ENCODE measurements at places on chromosomes 12 and 14.

GRCh38 chr12:524167-524951, 64.6 kb downstream of the B4GALNT3 start:
- DNase-seq = no peak

GRCh38 chr12:6423267-6424007, 21.3 kb upstream of the CD27 start:
- DNase-seq = peak; percentile 47

GRCh38 chr14:28280997-28281598, 485.5 kb upstream of the FOXG1 start:
- DNase-seq = no peak

- no peak for DNase-seq
These were observed 140.5 kb downstream of the ADGRD1 start for GRCh38 chr12:131093971-131094830.

- DNase-seq = no peak
These were observed 281.0 kb upstream of the RGS6 start for GRCh38 chr14:71651228-71651627.

DNA sequence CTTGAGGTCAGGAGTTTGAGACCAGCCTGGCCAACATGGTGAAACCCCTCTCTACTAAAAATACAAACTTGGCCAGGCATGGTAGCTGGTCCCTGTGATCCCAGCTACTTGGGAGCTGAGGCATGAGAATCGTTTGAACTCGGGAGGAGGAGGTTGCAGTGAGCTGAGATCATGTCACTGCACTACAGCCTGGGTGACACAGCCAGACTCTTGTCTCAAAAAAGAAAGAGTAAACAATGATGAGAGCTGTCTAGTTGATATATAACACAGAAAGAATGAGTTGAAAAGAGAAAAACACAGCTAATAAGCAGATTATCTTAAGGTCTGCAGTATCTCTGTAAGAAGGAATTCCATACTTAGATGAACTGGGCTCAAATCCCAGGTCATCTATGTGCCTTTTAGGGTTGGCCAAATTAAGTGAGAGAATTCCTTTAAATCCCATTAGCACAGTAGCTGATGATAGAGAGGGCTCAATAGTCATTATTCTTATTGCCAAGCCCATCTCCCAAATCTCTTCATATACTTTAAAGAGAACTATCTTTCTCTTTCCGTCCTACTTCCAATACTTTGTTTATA, 31.1 kb upstream of the STRAP start:
- DNase-seq = no peak

- no peak for DNase-seq
These were observed 2.8 kb downstream of the SLC2A13 start for GRCh38 chr12:40103043-40103442.

- no peak for DNase-seq
These were observed 30.5 kb downstream of the SLC24A4 start for GRCh38 chr14:92353447-92353846.

DNA sequence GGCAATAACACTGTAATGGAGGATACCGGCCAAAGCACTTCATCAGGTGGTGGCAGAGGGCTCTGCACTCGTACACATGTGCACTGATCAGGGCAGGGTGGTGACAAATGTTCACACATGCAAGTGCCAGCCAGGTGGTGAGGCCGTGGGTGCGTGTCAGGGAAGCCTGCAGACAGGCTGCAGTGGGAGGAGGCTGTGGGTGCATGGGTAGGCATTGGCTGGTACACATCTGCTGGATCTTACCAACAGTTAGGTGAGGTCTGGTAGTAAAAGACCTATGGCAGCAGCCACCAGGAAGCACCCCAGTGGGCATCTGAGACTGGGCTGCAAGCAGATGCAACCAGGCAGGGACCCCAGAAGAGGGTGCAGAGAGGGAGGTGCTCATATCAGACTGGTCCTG, 65.3 kb downstream of the PDE6H start:
- no peak for DNase-seq

DNA sequence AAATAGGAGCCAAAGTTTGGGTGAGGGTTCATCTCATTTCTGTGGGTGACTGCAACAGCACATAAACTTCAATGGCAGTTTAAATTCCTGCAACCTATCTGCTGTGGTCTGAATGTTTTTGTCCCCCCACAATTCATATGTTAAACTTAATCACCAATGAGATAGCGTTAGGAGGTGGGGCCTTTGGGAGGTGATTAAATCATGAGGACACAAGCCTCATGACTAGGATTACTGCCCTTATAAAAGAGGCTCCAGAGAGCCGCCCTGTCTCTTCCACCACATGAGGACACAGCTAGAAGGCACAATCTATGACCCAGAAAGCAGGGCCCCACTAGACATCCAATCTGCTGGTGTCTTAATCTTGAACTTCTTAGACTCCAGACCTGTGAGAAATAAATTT, 3.8 kb upstream of the CCDC91 start:
- no peak for DNase-seq

DNA sequence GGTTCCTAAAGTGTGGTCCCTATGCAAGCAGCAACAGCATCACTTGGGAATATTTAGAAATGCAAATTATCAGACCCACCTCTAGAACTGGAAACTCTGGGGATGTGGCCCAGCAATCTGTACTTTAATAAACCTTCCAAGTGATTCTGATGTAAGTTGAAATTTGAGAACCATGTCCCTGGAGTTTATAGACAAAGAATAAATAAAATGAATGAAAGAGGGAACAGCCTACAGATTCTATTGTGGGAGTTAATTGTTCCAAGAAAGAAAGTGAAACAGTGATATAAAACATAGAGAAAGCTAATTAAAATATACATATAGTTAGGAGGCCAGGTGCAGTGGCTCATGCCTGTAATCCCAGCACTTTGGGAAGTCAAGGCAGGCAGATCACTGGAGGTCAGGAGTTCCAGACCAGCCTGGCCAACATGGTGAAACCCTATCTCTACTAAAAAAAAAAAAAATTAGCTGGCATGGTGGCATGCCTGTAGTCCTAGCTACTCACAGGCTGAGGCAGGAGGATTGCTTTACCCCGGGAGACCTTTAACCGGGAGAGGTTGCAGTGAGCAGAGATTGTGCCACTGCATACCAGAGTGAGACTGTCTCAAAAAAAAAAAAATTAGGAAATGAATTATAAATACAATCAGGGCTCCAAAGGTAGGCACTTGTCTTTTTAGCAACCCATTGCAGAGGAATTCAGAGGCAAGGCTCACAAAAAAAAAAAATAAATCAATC, 507.5 kb downstream of the NAV3 start:
- DNase-seq = no peak

GRCh38 chr14:70563417-70563816, 28.6 kb upstream of the ADAM20 start:
- no peak for DNase-seq

DNA sequence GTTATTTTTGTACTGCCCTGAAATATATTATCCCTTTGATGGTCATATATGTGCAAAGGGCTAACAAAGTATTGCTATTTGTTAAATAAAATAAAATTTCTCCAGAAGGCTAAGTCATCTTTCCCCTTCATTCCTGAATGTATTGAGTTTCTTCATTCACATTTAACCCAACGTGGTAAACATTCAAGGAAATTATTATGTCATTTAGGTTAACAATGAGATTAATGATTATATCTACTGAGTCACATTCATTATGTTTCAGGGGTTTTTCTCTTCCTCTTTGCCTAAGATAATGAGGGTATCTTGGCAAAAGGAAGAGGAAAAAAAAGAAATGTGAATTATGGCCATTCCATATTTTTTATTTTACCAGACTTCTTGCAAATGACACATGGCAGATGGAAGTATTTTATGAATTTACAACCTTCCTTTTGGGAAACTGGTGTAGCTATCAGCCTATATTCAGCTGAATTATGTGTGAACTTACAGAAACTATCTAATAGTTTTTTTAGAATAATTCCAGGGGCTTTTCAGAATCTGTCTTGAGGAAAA, 27.2 kb downstream of the TSPAN8 start:
- no peak for DNase-seq

- DNase-seq = no peak
These were observed 7.4 kb upstream of the ELK3 start for GRCh38 chr12:96186607-96187301.

- DNase-seq = no peak
These were observed 40.5 kb downstream of the IRF2BPL start for GRCh38 chr14:76987956-76988520.

- DNase-seq = no peak
These were observed 57.0 kb downstream of the OTOGL start for GRCh38 chr12:80156306-80156705.

DNA sequence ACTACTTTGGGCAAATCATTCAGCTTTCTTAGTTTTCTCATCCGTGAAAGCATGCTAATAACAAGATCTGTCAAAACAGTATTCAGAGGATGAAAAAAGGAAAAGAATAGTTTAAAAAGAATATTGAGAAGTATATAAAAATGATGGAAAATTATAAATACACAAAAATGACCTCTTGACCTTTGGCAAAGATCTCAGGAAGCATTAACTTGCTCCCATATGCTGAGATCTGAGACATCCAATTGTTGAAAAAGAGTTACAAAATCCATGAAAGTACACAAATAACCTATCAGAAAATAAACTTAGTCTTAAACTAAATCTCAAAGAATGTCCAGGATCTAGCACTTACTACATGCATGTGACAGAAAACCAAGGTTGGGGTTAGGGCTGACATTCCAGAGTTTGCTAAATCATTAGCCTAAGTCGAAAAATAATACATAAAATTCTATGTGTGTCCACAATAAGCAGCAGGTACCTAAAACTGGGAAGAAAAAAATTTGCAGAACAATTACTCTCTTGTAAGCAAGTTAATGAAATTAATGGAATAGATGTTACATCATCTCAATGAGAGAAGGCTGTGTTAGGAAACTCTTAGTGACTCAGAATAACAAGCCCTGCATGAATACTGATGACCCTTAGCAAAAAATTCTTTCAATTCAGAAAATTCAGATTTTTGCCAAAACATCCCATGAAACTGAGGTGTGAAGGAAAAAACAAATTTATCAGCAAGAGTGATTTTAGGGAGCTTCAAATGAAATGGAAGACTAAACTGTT, 3.4 kb downstream of the PAH start:
- DNase-seq = no peak

- DNase-seq = no peak
These were observed 74.3 kb downstream of the IGF1 start for GRCh38 chr12:102406033-102406584.

DNA sequence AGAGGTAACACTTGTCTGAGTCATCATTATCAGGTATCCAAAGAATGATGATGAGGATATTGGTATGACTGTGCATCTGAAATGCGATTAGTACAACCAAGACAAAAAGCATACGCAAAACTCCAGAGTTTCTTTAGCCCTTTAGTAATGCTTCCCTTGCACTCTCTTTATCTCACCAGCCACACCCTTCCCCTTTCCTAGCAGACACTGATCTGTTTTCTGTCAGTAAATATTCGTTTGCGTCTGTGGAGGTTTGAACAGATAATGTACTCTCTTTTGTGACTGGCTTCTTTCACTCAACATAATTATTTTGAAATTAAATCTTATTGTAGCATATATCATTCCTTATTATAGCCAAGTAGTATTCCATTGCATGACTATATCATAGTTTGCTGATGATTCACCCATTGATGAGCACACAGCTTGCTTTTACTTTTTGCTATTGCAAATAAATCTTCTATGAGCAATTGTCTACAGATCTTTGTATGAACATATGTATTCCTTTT, 775.7 kb downstream of the SLC6A15 start:
- no peak for DNase-seq

GRCh38 chr12:2291182-2291832, 238.5 kb downstream of the CACNA1C start:
- DNase-seq = no peak

GRCh38 chr12:21891751-21892217, 49.4 kb downstream of the ABCC9 start:
- DNase-seq = no peak

DNA sequence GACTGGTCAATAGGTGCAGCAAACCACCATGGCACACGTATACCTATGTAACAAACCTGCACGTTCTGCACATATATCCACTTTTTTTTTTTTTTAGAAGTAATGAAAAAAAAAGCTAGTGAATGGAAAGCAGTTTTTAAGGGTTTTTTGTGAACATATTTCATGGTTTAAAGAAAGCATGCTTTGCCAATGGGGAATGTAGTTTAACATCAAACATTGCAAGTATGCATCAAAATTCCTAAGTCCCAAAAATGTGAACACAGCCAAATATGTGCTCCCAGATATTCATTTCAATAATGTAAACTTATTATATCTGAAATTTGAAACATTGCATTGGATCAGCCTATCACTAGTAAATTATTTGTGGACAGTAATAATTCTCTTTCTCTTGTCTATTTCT, 710.4 kb upstream of the FLRT2 start:
- DNase-seq = no peak

GRCh38 chr12:1801303-1801975, 18.9 kb upstream of the LRTM2 start:
- no peak for DNase-seq

DNA sequence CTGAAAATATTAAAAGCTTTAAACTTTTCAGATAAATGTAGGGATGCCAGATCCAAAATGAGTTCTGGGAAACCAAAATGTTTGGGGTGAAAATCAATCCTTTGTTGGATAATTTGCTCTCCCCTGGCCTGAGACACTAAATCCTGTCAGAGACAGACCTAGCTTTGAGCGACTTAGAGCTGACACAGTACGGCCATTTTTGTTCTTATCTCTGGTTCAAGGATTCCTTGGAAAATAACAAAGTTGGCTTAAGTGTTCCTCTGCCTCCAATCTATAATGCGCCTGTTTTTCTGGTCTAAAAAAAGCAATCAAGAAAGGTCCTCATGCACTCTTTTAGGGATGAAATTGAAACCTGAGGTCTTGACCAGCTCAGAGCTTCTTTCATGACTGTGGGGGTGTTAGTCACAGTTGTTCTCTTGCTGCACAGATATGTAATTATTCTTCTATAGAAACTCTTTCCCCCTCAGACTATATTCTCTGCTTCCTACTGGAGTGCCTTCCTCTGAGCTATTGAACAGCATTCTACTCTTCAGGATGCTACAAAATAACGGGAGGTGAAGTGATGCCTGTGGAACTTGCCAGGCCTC, 52.3 kb upstream of the EGLN3 start:
- no peak for DNase-seq

GRCh38 chr12:128617304-128617833, 206.4 kb downstream of the SLC15A4 start:
- DNase-seq = no peak

DNA sequence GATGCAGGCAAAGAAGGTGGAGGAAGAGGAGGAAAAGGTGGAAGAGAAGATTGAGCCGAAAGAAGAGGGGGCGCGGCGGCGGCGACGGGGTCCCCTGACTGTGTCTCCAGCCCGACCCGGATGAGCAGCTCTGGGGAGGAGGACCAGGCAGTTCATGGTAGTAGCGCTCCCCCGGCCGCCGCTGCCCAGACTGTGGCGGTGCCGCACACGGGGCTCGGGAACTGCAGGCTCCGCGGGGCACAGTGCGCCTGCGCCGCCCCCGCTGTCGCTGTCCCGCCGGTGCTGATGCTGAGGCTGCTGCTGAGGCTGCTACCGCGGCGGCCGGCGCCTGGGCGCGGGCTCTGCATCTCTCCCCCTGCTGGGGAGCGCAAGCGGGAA, at the start of gene KCNH5:
Gene KCNH5, minus strand, starts transcription at position 225 of the 378 bp plus-strand sequence. CDS start 272 bp downstream, outside the sequence.
- no peak for DNase-seq

DNA sequence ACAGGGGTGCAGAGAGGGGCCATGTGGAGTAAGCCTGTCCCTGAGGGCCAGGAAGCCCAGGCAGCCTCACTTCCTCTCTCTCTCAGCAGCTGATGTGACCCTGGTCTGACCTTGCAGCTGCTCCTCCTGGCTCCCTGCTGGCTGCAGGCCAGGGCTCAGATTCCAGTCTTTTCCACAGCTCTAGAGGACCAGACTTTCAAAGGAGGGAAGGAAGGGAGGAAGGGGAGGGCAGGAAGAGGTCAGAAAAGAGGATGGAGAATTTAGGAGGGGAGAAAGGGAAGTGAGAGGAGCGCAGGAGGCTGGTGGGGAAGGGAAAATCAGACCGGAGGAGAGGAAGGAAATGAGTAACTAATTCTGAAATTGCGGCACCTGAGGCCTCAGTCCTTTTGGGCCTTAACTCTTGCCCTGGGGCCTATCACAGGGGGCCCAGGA, 40.9 kb upstream of the VASH1 start:
- DNase-seq = no peak

Data from stimulated activated CD8-positive, alpha-beta memory T cell treated with anti-CD3 and anti-CD28 coated beads, Interleukin-12 subunit alpha, Interleukin-12 subunit beta, amount 100 ng/mL, for 4 hours (primary cell).